A549 treated with GW870086 at 1 μM for 4 hours (cell line): ENCODE measurements at places on chromosomes 3 and 15. TPM values are rescaled to one million over a fixed set of nuclear protein-coding genes. Genes with fewer than 3 reads are reported as not detected.

The NEK10 gene
- 0.48 to 1.3 TPM (median 0.96 TPM) in 5 replicates for total RNA-seq

The THBS1 gene
- total RNA-seq, result 37.1 to 70.1 TPM (median 55.4 TPM) in 5 replicates

The GOLGA8S gene
- 0.07 to 0.19 TPM (median 0.17 TPM) in 5 replicates for total RNA-seq

The TAGLN3 gene
- total RNA-seq, result not detected in 5 replicates

The CCRL2 gene
- total RNA-seq, result 0.09 to 0.15 TPM in 2 of 5 replicates, not detected in the others

The KLF13 gene
- total RNA-seq, result 89.6 to 118 TPM (median 113 TPM) in 5 replicates

The TBC1D5 gene
- 9.5 to 15.1 TPM (median 14.3 TPM) in 5 replicates for total RNA-seq

The FOXB1 gene
- not detected in 5 replicates for total RNA-seq

The UBAP1L gene
- total RNA-seq, result 0.61 to 0.85 TPM (median 0.65 TPM) in 5 replicates

The GATM gene
- total RNA-seq, result 1.9 to 3.5 TPM (median 2.6 TPM) in 5 replicates

The TMEM207 gene
- total RNA-seq, result not detected in 5 replicates

The THAP10 gene
- 3.7 to 6.3 TPM (median 4.8 TPM) in 5 replicates for total RNA-seq

The OXTR gene
- total RNA-seq, result 10.4 to 13.2 TPM (median 11.0 TPM) in 5 replicates

The ISG20 gene
- 38.6 to 46.7 TPM (median 41.7 TPM) in 5 replicates for total RNA-seq

The PLSCR4 gene
- total RNA-seq, result 5.8 to 8.5 TPM (median 7.1 TPM) in 5 replicates

The DZIP1L gene
- 6.6 to 11.3 TPM (median 10.4 TPM) in 5 replicates for total RNA-seq

The GOLGA8J gene
- total RNA-seq, result 0.10 TPM in 1 of 5 replicates, not detected in the others
